Right renal pelvis (tissue), 4 donors: ENCODE measurements at places on chromosomes 2 and 18.

DNA sequence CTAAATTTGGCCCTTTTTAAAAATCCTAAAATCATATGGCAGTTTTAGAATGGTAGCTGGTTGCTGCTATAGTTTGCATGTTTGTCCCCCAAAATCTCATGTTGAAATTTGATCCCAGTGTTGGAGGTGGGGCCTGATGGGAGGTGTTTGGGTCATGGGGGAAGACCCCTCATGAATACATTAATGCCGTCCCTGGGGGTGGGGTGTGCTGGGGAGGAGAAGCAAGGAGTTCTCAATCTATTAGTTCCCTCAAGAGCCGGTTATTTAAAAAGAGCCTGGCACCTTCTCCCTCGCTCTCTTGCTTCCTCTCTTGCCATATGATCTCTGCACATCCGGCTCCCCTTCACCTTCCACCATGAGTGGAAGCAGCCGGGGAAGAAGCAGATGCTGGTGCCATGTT, 20.8 kb downstream of the GPATCH11 start:
- DNase-seq: no peak

DNA sequence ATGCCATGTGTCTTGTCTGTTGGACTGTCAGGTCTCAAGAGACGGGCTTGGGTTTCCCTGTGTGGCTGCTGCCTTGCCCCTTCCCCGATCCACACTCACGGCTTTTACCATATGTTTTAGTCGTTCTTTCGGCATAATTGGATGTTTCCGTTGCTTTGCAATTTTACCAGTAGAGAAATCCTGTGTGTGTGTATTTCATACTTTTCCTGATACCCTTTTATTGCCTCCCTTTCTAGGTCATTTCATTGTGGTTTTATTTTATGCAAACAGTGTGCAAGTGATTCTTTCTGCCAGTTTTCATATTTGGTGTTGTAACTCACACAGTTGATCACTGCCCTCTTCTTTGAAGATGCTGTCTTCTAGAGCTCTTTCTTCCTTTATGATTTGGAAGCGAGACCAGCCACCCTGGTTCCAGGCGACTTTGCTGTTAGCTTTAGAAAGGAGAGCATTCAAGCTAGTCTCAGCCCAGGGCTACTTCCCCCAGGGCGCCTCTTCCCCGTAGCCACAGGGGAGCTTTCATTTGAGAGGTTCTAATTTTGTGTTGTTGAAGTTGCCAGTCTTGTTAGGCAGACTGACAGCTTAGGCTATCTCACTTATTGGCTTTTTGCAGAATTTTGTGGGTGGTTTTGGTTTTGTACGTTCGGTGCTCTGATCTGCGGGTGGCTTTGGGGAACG, 17.0 kb downstream of the SH3BP4 start:
- no peak for DNase-seq

DNA sequence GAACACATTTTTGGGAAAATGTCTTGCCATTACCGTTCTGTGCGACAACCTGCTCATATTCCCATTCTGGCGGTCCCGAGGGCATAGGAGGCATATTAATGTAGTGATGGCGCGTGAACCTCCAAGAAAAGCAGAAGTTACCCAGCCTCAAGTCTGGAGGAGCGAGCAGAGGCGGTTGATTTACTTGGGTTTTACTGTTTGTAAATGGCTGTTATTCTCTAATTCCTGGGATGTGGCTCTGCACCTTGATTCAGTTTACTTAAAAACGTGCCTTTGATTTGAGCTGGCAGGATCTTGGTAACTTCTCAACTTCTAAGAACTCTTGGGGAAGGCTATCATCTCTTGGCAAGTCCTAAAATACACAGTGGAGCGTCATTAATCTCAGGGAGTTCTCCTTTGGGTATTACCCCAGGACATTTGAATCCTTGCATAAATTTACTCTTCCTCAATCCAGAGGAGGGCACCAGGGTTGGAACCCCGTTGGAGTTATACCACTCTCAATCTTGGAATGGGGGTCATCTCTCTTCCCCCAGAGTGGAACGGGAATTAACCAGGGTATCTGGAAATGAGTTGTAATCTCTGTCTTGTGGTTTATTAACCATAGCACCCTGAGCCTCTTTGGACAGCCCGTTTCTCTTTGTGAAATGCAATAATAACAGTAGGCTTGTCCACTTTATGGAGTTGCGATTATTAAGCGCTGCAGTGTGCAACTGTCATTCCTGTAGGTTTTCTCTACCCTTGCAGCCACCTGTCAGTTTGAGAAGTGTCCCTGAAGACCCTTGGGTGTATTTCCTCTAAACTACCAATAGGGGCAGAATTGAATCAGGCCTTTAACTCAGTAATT, 2.1 kb downstream of the HK2 start:
- no peak for DNase-seq

DNA sequence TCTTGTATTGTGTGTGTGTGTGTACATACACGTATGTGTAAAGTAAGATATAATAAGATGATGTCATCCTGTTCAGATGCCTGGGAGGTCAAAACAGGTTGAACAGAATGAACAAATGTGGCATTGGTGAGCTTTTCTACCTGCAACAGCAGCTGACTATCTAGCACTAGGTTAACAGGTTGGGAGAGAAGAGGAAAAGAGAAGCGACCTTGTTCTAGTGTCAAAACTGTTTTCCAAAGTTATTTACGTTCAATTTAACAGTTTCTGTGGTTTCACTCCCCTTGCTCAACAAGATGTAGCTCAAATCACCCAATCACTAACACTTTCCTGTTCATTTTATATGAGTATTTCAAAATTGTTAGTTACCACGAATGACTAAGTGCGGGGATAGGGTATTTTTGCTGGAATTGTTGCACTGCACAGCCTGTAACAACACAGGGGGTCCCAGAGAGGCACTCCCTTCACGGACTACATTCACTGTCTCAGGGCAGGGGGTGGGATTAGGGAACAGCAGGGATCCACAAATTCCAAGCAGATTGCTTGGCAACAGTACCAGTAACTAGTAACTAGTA, 67.5 kb upstream of the DTNB start:
- DNase-seq: no peak

GRCh38 chr18:75785206-75785605, 357.7 kb upstream of the SMIM21 start:
- no peak for DNase-seq

- DNase-seq: no peak
These were observed 10.6 kb upstream of the DSC2 start for GRCh38 chr18:31112804-31113203.

GRCh38 chr2:128501006-128501690, 182.5 kb upstream of the HS6ST1 start:
- no peak for DNase-seq

DNA sequence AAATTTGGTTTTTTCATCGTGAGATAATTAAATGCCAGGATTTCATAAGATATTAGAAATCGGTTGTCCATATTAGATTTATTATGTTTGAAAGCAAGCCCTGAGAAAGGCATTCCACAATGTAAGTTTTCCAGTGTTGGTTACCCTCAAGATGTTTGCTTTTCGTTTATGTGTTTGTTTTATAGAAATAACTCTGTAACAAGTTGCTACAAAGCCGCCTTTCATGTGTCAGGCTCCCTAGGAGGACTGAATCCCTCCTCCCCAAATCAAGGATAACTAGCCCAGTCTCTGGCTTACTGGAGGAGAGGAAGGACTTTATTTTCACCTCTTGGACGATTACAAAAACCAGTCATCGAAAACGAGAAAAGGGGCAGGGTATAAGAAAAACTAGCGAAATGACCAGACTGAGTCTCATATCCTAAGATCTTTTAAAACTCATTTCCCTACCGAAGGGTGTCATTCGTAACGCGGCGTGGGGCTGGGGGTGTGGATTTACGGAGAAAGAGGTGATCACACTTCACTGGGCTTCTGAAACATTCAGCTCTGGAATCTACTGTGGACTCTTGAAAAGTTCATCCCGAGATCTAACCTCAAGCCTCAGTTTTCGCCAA, 1.0 kb upstream of the PEX13 start:
- DNase-seq: no peak
